Endothelial cell of coronary artery (primary cell): ENCODE measurements at places on chromosomes 6 and 20. TPM values are rescaled to one million over a fixed set of nuclear protein-coding genes. Genes with fewer than 3 reads are reported as not detected.

The SOX4 gene
- 72.5 and 83.8 TPM in 2 replicates for total RNA-seq

The ZBP1 gene
- not detected in 2 replicates for total RNA-seq

The BCAS1 gene
- under 0.01 TPM in 1 of 2 replicates, not detected in the other for total RNA-seq

The TSPO2 gene
- total RNA-seq: not detected in 2 replicates

The SASH1 gene
- 79.2 and 128 TPM in 2 replicates for total RNA-seq

The SLC16A10 gene
- total RNA-seq: not detected in 2 replicates

The PTK6 gene
- total RNA-seq: under 0.01 TPM in 2 replicates

The ABHD16B gene
- not detected in 2 replicates for total RNA-seq

The GPX5 gene
- total RNA-seq: not detected in 2 replicates

The CCNC gene
- total RNA-seq: 61.5 and 94.6 TPM in 2 replicates

The ID4 gene
- total RNA-seq: under 0.01 and 3.7 TPM in 2 replicates

The SAMD5 gene
- total RNA-seq: 0.28 and 1.2 TPM in 2 replicates

The SNRNP48 gene
- 11.6 and 14.2 TPM in 2 replicates for total RNA-seq

The ARFGEF3 gene
- total RNA-seq: 1.7 and 4.8 TPM in 2 replicates

The RSPH4A gene
- total RNA-seq: 0.09 and 0.18 TPM in 2 replicates
